ENCODE measurements at places on chromosomes 1 and 21. TPM values are rescaled to one million over a fixed set of nuclear protein-coding genes. Genes with fewer than 3 reads are reported as not detected.

GRCh38 chr1:200207711-200208126 lies 180.2 kb downstream of the NR5A2 start:
- peak; percentile 29 for DNase-seq

- no peak for DNase-seq
Measured at GRCh38 chr1:178362747-178363146, 134.0 kb downstream of the CLEC20A start.

GRCh38 chr1:87329051-87329525 lies 408 bp downstream of the LMO4 start:
- DNase-seq: no peak

DNA sequence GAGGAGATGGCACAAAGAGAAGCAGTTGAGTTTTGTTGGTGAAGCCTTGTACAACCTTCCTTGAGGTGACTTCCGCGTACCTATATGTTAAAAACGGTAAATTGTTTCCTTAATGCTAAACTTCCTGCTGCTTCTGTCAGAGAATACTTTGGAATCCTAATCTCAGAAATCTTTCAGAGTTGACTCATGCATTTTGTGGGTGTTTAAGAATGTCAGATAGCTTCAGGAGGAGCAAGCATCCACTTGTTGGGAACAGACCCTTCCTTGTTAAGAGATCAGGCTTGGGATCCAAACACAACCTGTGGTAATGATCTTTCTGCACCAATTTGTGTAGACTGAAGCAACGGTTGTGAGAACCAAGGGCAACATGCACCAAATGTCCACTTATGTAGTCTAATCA lies 29.5 kb downstream of the AK4 start:
- no peak for DNase-seq

DNA sequence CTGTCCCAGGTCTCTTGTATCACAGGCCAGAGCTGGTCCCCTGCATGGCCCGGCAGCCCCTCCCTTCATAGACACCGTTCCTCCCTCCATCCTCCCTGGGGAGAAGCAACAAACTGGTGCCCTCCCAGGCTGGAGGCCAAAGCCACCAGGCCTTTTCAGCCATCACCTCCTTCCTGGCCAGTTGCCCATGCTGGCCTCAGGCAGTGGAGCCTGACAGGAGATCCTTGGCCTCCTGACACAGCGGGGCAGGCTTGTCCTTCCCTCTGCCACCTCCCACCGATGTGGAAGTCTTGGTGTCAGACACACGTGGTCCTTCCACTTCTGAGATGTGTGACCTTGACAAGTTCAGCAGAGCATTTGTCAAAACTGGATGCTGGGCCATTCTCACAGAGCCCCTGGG lies 206.0 kb downstream of the HIVEP3 start:
- DNase-seq: no peak

- DNase-seq: no peak
Measured at GRCh38 chr1:157176591-157177121, 38.5 kb upstream of the ETV3 start.

- DNase-seq: no peak
Measured at GRCh38 chr1:154476791-154477190, 25.2 kb upstream of the TDRD10 start.

DNA sequence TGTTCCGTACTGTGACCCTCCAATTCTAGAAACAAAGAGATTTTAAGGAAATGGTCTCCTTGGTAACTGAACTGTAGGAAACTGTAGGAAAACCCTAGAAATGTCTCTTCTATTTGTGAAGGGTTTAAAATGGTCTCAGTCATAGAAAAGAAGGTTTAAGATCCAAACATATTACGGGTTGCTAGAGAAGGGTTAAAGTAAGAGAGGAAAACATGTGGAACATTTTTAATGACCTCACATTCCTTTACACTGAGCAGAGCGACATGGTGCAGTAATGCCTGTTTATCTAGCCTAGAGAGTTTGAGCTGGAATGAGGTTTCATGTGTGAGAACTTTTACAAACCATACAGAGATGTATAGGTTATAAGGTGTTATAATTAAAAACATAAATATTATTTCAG lies 36.9 kb upstream of the C1orf105 start:
- DNase-seq: no peak

- no peak for DNase-seq
Measured at GRCh38 chr1:59377350-59377904, 80.5 kb downstream of the FGGY start.

- no peak for DNase-seq
Measured at GRCh38 chr1:100168051-100168450, 10.0 kb downstream of the LRRC39 start.

- no peak for DNase-seq
Measured at GRCh38 chr1:230544758-230545157, 97.5 kb upstream of the COG2 start.

DNA sequence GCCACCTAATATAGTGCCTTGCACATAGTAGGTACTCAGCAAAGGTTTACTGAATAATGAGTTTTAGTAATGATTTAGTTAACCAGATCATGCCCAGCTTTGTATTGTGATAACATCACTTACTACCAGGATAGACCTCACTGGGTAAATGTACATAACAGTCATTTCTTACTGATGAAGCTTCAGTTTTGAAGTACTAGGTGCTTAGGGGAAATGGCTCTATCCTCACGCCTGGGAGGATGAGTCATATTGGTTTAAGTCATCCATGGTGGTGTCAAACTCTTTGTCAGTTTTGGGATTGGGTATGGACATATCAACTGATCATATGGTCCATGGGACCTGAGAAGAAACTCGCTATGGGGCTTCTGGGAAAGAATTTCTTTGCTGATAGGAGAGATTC lies 90.6 kb upstream of the USP24 start:
- DNase-seq: no peak

GRCh38 chr1:203084588-203085527 lies 954 bp downstream of the MYOG start:
- no peak for DNase-seq

DNA sequence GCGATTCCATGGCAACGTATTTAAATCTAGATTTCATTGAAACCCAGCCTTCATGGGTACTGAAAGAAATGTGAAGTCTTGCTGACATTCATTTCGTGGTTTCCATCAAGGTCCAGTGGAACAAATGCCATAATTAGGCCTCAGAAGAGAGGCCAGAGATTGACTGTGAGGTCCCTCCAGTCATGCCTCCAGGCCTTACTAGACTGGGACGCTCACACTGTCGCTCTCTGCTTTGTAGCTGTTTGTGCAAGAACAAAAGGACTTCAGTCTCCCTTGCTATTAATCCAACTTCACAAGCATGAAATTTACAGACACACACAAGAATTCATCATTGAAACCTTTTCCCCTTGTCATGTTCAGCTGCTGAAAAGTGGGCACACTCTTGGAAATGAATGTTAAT lies 180.4 kb upstream of the FOXD3 start:
- DNase-seq: no peak

DNA sequence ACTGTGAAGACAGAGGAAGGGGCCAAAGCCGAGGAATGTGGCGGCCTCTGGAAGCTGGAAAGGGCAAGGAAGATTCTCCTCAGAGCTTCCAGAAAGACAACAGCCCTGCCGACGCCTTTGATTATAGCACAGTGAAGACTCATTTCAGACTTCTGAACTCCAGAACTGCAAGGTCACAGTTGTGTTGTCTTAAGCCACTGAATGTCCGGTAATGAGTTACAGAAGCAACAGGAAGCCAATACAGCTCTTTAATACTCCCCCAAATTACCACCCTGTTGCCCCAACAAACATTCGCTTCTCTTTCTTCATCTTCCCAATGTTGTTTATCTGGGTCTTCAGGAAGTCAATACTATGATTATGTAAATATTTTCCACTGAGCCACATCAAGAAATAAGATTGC lies 44.0 kb downstream of the ETS2 start:
- no peak for DNase-seq

DNA sequence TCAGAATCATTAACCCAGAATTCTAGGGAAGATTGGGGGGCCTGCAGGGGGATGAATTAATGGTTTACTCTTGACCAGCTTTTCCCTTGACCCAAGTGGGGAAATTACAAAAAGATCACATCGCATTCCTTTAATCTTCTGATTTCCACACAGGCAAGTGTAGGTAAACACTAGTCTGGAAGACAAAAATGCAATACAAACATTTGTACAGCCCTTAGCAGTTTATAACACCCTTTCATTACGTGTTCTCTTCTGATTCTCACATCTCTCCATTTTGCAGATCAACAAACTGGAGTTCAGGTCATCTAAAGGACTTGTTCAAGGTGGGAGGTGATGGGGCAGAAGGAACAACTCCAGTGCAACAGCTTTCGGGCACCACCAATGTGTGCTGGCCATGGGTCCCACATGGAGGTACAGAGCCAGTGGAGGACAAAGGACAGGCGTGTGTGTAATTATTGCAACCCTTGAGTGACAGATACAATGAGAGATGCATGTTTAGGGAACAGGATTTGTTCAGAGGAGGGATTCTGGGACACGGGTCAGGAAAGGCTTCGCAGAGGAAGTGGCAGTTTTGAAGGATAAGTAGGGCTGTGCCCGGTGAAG lies 20.4 kb downstream of the ATF3 start:
- no peak for DNase-seq

GRCh38 chr21:45848331-45848730 lies 133.2 kb upstream of the COL6A1 start:
- DNase-seq: no peak

DNA sequence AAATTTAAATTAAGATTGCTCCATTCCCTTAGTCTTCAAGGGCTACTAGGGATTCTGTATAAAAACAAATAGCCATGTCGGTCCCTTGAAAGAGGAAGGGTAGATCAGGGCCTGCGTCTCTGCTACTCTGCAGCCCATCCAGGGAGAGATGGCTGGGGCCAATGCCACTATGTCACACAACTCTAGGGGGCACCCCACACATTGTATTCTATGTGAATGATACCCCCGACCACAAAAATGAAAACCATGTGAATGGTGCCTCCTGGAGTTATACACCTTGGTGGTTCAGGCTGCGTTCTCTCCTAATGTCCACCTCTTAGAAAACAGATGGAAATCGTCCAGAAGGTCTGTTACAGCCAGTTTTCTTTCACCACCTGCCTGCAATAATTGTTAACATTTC lies 18.0 kb downstream of the PIK3C2B start:
- DNase-seq: no peak

DNA sequence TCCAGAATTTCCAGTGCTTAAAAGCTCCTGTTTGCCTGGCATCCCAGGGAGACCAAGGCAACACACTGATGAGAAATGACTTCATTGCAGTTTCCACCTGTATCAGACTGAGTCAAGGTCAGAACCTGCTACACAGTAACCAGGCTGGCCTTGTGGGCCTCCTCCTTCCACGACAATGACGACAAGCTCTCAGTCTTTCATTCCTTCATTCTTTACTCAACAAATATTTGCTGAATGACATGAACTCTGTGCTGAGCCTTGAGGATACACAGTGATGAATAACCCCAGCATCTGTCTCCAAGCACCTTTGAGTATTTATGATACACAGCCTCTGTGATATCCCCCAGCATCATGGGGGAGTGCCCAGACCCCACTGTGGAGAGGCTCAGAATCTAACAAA lies 8.9 kb upstream of the LCE5A start:
- no peak for DNase-seq

DNA sequence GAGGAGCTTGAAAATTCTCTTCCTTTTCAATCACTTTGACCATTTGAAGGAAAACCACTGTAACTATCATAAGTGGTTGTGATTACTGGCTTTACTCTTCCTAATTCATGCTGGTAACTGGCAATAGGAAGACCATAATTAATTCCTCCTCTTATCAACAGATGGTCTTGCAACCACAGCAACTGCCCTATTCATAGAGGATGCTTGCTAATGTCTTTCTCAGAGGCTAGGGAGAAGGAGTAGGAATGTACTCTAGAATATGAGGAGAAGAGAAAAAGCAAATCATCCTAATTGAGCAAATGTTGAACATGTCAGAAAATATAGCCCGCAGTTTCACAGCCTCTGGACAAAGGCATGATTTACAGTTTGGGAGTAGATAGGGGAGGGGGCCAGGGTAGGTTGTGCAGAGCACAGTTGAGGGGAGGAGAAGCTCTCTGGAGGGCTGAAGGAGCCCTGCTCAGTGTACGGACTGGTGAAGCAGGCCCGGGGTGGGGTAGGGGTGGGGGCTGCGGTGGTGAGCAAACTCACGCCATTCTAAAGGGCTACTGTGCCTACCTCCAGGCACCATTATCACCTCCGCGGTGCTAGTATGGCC lies 192.9 kb downstream of the PCP4 start:
- no peak for DNase-seq

Gene PADI4
- 0.75 TPM for total RNA-seq

Gene NBPF15
- 89.5 TPM for total RNA-seq

Gene SPRR5
- not detected for total RNA-seq

Gene PGLYRP3
- total RNA-seq: not detected

Gene GNAI3
- 5.4 TPM for total RNA-seq

Gene BRDT
- total RNA-seq: not detected

Gene CHI3L2
- 13.9 TPM for total RNA-seq

Gene PLEKHN1
- total RNA-seq: 0.95 TPM

Gene KCNT2
- not detected for total RNA-seq

Measured in CD4-positive, alpha-beta T cell (primary cell).